ENCODE measurements at places on chromosomes 3 and 15.

GRCh38 chr3:188156056-188156455 lies 2.1 kb downstream of the LPP start:
- no peak for DNase-seq

GRCh38 chr3:158773845-158774830 lies 27.7 kb upstream of the MFSD1 start:
- no peak for DNase-seq

DNA sequence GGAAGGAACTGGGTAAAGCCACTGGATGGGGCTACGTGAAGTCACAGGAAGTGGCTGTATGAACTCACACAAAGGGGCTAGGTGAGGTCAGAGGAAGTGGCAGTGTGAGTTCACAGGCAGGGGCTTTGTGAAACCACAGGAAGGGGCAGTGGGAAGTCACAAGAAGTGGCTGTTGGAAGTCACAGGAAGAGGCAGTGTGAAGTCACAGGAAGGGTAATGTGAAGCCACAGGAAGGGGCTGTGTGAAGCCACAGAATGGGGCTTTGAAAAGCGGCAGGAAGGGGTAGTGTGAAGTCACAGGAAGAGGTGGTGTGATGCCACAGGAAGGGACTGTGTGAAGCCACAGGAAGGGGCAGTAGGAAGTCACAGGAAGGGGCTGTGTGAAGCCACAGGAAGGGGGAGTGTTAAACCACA lies 34.6 kb downstream of the GASK1A start:
- no peak for DNase-seq

DNA sequence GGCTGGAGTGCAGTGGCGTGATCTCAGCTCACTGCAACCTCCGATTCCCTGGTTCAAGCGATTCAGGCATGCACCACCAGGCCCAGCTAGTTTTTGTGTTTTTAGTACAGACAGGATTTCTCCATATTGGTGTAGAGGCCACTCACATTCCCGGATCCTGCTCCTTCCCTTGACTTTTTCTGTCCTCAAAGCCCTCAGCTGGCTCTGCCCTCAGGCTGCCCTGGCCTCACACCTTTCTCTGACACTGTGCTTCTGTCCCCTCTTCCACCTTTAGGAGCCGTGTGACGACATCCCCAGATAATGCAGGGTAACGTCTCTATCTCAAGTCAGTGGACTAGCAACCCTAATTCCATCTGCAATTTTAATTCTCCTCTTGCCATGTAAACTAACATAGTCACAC lies 8.6 kb upstream of the CYFIP1 start:
- no peak for DNase-seq

- DNase-seq = peak; percentile 58
Measured at GRCh38 chr3:115658337-115659181, 35.2 kb downstream of the GAP43 start.

GRCh38 chr3:187186801-187187421 lies 10.4 kb upstream of the RTP1 start:
- DNase-seq = no peak
